Lower lobe of right lung (tissue), 2 donors: ENCODE measurements at places on chromosomes 3 and 15. TPM values are rescaled to one million over a fixed set of nuclear protein-coding genes. Genes with fewer than 3 reads are reported as not detected.

ATP2B2 gene
- 0.09 TPM for total RNA-seq

CCDC33 gene
- 5.9 TPM for total RNA-seq

CLRN1 gene
- not detected for total RNA-seq

RTP4 gene
- 10.9 TPM for total RNA-seq

PPARG gene
- total RNA-seq, result 128 TPM

CHRFAM7A gene
- 9.6 TPM for total RNA-seq

OR5K2 gene
- not detected for total RNA-seq

IMP3 gene
- total RNA-seq, result 56.5 TPM

KLHL6 gene
- 36.7 TPM for total RNA-seq

- no peak for DNase-seq
Observed at GRCh38 chr15:68040144-68040543, 14.0 kb upstream of the PIAS1 start.

- no peak for DNase-seq
Observed at GRCh38 chr3:145383416-145383815, 777.6 kb downstream of the PLOD2 start.

- peak; percentile 67 for DNase-seq
Observed at GRCh38 chr3:9500108-9501050, 53.2 kb downstream of the LHFPL4 start.

DNA sequence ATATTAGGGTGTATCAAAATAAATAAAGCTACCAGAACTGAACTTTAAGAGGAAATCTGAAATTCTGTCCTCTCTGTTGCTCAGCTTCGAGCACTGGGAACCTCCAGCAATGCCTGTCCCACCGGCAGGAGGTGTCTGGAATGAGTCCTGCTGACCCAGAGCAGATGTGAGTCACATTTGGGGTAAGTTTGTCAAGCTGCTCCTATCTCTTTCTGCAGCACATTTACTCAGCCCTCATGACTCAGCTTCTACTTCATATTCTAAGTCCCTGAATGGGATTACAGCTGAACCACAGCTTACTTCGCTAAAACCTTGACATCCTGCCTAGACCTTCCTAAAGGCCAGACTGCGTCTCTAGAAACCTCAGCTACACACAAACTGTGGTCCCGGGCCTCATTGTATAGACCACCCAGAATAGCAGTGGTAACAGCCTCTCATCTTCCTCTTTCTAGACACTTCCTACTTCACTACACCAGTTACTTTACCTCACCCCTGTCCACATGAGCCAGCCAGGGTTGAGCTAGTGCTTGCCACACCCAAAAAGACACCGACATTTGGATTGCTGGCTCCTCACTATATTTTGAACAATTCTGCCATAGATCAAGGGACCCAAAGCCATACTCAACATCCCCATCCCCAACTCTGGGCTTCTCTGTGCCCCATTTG is 109.6 kb upstream of the TMCO5A start:
- no peak for DNase-seq

GRCh38 chr3:58271901-58272501 is 34.0 kb upstream of the RPP14 start:
- DNase-seq, result no peak

DNA sequence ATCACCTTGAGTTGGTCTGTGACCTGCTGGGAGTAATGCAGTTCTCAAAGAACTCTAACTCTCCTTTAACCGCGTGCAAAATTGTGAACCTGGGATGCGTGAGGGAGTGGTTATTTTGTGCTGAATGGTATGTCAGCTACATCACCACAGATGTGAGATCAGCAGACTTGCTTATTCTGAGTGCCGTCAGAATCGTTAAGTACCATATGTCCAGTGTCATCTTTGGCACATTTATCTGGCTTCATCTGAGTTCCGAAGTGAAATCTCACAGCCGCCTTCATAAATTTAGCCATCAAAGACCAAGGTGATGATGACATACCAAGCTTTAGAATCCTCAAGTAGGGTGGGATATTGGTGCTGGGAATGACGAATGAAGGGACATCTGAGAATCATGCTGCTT is 347.2 kb upstream of the TPRG1 start:
- DNase-seq, result no peak

DNA sequence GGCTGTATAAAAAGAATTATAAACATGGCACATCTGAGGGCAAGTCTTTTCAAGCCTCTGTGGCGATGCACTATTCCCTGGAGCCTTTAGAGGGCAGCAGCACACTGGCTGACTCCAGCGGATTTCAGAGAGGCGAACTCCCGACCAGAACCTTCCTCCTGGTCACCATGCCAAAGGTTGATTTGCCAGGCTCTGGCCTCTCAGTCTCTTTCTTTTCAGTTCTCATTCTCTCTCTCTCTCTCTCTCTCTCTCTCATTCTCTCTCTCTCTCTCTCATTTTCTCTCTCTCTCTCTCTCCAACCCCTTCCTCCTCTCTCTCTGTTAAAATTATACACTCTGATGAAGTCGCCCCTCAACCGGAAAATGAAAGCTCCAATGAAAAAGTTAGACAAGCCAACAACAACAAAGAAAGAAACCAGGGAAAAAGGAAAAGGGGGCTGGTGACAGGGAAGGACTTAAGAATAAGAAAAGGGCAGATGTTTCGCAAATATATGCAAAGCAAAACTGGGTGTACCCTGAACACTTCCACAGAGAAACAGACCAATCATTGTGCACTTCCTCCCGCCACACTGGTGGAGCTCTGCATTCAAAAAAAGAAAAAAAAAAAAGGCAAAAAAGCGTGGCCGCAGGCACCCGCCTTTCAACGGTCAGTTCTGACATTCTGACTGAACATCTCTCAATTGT is 90.2 kb downstream of the TIGIT start:
- DNase-seq, result peak; percentile 75

DNA sequence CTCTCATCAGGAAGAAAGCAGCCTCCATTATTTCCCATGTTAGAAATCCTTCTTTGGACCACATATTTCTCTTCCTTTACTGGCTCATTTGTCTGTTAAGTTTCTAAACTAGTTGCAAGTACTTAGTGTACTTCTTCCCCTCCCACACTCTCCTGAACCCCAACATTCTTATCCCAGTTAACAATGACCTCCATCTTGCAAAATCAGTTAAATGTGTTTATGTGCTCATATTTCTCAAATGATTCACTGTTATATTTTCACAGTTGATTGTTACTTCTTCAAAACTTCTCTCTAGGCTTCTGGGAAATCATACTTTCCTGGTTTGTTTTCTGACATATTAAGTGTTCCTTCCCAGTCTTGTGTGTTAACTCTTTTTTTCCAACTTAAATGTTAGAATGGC is 856.9 kb downstream of the EPHA3 start:
- DNase-seq, result no peak

- DNase-seq, result peak; percentile 54
Observed at GRCh38 chr15:75107908-75108838, 84.8 kb downstream of the PPCDC start.

- DNase-seq, result no peak
Observed at GRCh38 chr3:150170852-150171520, 200.3 kb upstream of the PFN2 start.

GRCh38 chr3:113270068-113270467 is 58.7 kb downstream of the BOC start:
- no peak for DNase-seq

DNA sequence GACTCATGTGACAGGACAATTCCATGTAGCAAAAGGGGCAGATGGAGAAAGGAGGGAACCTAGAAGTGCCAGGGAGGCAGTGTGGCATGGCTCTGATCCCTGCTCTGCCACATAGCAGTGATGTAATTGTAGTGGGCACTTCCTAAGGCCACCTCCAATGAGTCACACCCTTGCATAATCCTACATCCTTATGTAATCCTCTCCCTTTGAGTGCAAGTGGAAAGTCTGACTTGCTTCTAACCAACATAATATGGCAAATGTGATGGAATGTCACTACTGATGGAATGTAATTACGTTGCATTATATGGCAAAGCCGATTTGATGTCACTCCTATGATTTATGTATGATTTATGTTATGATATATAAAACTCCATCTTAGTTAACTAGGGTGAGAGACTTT is 72.9 kb upstream of the ATP2C1 start:
- DNase-seq, result peak; percentile 57

GRCh38 chr3:149197669-149198068 is 24.0 kb downstream of the CP start:
- no peak for DNase-seq

DNA sequence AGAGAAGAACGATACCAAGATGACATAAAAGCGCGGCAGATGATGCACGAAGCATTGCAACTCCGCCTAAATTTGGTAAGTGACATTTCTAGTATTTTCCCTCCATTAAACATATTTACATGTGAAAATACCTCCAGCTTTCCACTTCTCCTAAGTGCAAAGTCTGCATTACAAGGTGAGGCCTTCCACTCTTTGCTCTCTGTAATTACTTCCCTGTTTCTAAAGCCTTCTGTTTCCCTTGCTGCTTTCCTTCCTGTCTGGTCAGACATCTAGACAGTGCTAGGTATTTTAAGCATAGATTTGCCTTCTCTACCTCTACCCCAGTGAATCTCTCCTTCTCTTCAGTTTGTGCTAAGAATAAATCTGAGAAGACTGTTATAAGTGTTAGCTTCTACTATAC is 1.9 kb downstream of the P2RY12 start:
- no peak for DNase-seq

GRCh38 chr15:59835776-59836175 is 146.7 kb upstream of the BNIP2 start:
- DNase-seq, result no peak

DNA sequence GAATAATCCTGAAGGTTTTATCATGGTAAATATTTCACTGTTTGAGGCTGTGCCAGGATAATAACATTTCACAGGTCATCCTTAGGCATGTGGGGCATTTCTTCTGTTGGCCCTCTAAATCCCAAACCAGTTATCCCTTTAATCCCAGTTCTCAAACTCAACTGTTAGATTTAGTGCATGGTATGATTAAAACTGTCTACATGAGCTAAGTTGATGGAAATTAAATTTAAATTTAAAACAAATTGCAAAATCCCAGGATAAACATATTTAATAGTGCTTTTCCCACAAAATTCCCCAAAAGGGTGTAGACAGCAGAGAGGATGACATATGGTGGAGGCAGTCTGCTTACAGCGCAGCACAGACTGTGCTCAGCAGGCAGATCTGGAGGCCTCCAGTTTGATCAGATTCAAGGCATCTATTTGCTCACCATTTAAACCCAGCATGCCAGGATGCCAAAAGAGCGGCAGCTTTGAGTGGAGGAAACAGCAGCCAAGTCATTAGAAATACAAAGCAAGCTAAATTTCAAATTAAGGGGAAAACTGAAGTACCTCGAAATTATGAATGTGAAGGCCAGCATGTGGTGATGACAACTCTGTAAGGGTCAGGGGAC is 325.8 kb downstream of the KCNH8 start:
- DNase-seq, result no peak

GRCh38 chr15:100856867-100857266 is 22.8 kb upstream of the ALDH1A3 start:
- no peak for DNase-seq

DNA sequence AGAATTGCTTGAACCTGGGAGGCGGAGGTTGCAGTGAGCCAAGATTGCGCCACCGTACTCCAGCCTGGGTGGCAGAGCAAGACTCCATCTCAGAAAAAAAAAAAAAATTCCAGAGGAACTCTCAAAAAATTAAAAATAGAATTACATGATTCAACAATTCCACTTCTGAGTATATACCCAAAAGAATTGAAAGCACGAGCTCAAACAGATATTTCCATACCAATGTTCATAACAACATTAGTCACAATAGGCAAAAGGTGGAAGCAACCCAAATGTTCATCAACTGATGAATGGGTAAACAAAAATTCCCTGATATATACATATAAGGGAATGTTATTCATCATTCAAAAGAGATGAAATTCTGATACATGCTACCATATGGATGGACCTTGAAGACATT is 16.9 kb upstream of the MORF4L1 start:
- no peak for DNase-seq

GRCh38 chr3:84128024-84128423 is 830.8 kb upstream of the CADM2 start:
- DNase-seq, result no peak

DNA sequence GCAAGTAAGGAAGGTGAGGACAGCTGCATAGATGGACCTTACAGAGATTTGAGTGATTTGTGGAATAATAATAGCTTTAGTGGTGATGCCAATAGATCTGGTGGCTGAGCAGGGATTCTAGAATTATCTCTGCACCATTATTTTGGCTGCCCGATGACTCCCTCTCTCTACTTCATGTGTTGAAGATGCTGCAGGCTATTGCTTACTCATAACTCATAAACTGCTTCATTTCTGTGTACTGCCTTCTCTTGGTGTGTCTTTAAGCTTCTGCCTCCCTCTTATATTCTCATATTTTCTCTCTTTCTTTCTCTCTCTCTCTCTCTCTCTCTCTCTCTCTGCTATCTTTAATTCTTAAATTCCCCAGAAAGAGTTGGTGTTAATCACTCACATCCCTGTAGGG is 256.0 kb upstream of the TRIM42 start:
- no peak for DNase-seq

DNA sequence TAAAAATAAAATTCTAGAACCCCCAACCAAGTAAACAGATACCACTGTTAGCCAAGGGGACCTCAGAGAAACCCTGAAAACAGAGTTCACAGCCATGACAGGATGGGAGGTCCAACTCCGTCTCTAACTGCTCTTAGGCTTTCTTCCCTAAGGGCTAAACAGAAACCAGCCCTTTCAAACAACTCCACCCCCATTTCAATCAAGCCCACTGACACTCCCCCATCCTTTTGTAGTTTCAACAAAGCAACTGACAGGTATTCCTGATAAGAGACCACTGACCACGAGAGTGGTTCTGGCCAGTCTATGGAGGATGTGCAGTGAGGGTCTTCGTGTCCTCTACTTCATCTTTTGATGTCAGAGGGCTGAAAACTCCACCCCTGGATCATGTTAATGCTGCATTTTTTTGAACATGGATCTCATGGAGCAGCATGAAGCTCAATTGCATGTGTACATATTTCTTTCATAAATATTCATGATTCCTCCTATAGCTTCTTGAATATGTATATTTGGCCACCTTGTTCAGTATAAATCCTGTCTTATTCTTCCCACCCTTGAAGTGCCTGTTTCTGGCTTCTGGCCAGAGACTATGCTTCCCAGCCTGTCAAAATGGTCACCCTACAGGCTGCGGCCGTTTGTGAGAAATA is 222.6 kb downstream of the OSBPL10 start:
- DNase-seq, result no peak

- DNase-seq, result no peak
Observed at GRCh38 chr3:117928836-117929235, 1105.8 kb downstream of the IGSF11 start.

DNA sequence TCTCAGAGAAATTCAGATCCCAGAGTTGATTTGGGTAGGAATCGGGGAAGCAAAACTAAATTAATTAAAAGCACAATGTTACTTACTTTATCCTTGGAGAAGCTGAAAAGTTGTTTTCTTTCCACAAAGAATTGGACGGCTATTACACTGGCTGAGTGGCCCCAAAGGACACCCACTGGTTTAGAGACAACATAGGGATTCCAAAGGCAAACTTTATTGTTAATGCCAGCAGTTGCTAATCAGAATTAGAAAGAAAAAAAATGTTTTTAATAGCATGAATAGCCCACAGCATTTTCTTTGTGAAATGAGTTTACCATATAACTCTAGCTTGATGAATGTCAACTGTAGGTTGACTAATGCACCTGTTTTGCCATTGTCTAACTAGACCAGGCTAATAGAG is 51.7 kb downstream of the WDR49 start:
- no peak for DNase-seq
